ENCODE measurements at places on chromosomes 12 and 14.
A peak's percentile ranks its signal among the peaks of the same experiment; 100 is the strongest.

- DNase-seq, result no peak
Observed at GRCh38 chr14:52833891-52834290, 42.5 kb upstream of the GNPNAT1 start.

GRCh38 chr14:50667684-50667995 is 466 bp downstream of the SAV1 start:
- DNase-seq, result no peak

DNA sequence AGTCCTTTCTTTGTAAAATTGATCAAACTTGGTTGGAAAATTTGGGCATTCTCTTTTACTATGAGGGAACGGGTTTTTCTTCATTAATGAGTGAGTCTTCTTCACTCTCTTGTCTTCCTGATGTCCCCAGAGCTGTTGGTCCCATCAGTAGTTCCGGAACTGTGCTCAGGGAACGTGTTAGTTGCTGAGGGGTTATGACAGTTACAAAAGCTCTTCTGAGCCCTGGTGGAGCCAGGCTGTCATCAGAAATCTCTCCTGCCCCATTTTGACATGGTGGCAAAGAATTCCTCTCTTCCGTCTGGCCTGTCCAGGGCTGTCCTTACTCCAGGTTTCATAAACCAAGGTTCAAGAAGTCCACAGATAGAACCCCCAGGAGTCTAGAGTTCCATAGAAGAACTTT is 208.5 kb downstream of the SLC41A2 start:
- no peak for DNase-seq

DNA sequence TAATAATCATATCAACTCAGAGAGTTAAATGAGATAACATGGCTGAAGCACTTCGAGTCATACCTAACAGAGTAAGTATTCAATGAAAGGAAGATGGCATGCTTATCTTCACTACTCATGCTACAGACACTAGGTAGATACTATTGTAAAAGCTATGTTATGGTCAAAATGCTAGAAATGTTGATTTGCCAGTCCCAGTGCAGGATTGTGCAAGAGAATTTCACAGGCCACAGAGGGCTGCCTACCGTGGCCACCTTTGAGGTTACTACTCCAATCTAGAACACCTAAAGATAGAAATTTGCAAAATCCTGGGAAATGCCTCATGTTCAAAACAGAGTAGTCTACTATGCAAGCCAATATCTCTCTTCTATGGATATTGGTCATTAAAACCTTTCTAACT is 75.3 kb upstream of the PLEKHG7 start:
- no peak for DNase-seq

- no peak for DNase-seq
Observed at GRCh38 chr12:123223241-123223668, 9.7 kb downstream of the MPHOSPH9 start.

DNA sequence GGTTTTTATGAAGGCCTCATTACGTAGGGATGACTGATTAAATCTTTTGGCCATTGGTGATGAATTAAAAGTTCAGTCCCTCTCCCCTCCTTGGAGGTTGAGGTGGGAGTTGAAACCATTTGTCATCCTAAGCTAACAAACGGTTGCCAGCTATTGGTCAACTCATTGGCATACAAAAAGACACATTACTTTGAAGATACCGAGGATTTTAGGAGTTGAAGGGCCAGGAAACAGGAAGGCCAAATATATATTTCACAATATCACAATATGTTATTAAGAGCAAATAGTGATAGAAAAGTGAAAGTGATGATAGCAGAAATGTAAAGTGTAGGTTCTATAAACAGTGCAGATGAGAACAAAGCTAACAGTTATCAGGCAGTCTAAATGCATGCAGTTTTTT is 24.4 kb downstream of the RCOR1 start:
- DNase-seq, result peak; percentile 71

- no peak for DNase-seq
Observed at GRCh38 chr14:40362856-40363255, 930.6 kb upstream of the FBXO33 start.

DNA sequence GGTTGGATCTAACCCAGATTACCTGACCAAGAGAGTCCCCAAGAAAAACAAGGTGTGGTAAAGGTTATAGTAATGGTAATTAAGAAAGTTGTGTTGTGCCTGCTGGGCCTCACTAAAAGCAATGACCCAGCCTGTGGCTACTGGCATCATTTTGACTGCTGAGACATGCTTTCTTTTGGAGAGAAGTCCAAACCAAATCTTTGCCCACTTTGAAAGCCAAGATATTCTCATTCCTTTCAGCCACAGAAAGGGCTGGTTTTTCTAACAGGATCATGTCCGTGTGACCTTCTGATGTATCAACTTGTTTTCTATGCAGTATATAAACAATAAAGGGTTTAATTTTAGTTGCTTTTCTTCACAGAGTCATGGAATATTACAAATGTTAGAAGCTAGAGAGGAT is 388.6 kb downstream of the RAD51B start:
- DNase-seq, result no peak

DNA sequence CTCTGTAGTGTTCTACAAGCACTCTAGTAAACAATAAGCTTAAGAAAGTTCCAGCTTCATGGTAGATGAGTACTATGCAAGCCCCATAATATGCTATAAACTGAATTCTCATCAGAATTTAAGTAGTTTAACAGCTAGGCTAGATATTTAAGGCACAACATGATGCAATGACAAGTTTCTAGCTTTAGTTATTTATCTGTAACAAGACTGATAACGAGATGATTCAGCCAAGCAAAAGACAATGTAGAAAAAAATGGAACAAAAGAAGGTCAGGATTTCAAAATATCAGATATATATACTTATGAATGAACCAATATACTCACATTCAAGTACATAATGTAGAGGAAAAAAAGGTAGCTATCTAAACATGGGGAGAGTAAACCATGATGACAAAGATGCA is 61.0 kb upstream of the RERGL start:
- no peak for DNase-seq

GRCh38 chr12:105352052-105352451 is 21.6 kb downstream of the C12orf75 start:
- no peak for DNase-seq

DNA sequence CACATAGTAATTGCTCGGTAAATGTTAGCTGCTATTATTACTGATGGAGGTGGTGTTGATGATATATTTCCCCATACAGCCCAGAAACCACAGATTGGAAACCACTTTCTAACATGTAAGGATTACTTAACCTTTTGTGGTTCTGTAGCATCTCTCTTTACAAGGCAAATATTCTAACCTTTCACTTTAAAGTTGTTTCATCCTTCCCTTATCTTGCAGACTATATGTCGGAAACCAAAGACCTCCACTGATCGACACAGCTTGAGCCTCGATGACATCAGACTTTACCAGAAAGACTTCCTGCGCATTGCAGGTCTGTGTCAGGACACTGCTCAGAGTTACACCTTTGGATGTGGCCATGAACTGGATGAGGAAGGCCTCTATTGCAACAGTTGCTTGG is 75.8 kb downstream of the FRMD6 start:
- no peak for DNase-seq

DNA sequence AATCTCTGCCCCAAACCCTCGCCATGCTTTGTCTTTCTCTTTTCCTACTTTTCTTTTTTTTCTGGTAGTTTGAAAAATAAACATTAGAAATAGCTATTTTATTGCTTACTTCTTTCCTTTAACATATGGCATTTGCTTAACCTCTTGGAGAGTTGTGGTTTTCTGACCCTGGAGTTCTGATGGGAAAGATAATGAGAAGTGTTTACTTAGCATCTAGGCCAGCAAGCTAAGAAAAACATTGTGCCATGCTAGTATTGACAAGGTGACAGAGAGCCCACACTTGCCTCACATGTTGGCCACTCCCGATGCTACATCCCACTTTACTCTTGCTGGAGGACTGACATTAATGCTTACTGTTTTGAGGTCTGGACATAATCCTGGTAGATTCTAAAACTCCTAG is 886.2 kb downstream of the DIO2 start:
- DNase-seq, result no peak

DNA sequence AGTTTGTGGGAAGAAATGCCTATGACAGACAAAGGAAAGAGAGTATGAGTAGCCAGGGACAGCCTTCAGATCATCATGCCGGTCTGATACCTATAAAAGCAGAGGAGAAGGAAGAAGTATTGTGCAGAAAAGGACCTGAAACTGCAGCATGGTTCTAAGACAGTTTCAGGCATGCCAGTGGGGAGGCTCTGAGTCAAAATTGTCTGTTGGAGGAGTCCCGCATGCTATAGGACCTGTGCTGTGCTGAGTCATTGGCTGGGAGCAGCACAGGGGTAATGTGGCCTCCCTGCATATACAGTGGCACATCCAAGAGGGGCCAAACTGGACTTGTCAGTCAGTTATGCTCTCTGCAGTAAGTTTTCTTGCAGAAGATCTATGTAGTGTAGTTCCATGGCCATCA is 40.7 kb downstream of the NEUROD4 start:
- no peak for DNase-seq

GRCh38 chr12:76679778-76680177 is 84.1 kb upstream of the ZDHHC17 start:
- no peak for DNase-seq

DNA sequence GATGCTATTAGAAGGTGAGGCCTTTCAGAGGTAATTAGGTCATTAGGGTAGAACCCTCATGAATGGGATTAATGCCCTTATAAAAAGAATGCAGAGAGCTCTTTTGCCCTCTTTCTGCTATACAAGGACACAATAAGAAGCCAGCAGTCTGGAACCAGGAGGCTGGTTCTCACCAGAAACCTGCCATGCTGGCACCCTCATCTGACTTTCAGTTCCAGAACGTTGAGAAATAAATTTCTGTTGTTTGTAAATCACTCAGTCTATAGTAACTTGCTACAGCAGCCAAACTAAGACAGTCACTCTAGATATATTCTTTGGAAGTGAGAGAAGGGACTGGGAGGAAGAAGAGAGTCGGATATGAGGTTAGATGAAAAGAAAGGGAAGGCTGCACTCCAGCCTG is 125.0 kb upstream of the MYF6 start:
- DNase-seq, result peak; percentile 4

GRCh38 chr14:86613786-86614185 is 1083.8 kb downstream of the FLRT2 start:
- no peak for DNase-seq

DNA sequence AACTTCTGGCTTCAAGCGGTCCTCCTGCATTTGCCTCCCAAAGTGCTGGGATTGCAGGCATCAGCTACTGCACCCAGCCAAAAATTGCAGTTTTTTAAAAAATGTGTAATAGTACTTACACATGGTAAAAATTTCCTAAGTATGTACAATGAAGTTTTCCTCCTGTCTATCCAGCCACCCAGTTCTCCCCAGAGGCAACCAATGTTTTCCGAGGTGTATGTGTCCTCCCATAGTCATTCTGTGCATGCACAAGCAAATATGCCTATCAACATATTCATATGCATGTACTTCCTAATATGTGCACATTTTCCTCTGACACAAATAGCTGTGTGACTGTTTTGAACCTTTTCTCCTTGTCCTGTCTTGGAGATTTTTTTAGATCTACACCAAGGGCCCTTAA is 195.0 kb downstream of the SLC5A8 start:
- peak; percentile 5 for DNase-seq

DNA sequence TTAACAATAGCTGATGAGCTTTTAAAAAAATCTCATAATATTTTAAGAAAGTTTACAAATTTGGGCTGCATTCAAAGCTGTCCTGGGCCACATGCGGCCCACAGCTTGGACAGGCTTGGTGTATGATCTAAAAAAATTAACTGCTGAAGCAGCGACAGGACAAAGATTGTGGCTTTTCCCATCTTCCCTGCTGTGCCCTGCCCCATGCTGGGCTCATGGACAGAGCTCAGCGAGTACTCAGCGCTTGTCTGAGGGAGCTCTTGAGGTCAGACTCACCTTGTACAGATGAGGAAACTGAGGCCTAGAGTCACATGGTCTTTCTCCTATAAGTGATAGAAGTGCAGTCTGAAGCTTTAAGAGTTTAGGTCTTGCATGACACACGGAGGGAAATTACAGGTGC is 15.0 kb downstream of the EVL start:
- no peak for DNase-seq

- DNase-seq, result peak; percentile 2
Observed at GRCh38 chr14:98754343-98755020, 517.5 kb downstream of the BCL11B start.

- no peak for DNase-seq
Observed at GRCh38 chr12:2930865-2931264, 28.3 kb upstream of the TEAD4 start.

Data from cardiac fibroblast (primary cell).